ENCODE measurements at places on chromosomes 2 and 18.

GRCh38 chr2:14952400-14952963 lies 320.0 kb downstream of the LRATD1 start:
- DNase-seq: no peak

GRCh38 chr2:99238599-99238998 lies 16.9 kb downstream of the LYG2 start:
- no peak for DNase-seq

DNA sequence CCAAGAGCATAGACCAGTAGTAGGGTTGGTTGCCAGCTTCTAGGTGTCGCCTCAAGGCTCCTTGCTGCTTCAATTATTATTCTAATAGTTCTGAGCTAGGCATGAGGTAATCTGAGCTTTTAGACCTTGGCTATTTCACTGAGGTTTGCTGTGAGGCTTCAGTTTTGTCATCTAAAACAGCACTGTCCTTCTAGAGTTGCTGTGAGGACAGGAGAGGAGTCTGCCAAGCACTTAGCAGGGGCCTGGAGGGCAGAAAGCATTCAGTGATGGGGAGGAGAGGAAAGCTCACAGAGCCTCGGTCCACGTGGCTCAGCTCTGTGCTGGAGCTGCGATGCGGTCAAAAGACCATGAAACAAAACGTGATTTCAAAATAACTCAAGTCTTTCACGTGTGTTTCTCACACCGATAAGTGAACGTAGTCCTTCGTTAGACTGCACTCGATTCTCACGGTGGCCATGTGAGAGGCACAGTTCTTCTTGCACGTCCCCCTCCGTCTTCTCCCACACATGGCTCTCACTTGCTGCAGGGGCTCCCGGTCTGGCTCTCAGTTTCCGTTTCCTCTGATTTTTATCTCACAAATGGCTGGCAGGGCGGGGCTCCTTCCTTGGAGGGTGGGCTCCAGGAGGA lies 113.7 kb downstream of the B3GNT2 start:
- DNase-seq: no peak

- DNase-seq: no peak
These were observed 135.8 kb downstream of the TCF4 start for GRCh38 chr18:55452123-55452611.

GRCh38 chr2:197950724-197951123 lies 146.3 kb downstream of the PLCL1 start:
- DNase-seq: no peak

DNA sequence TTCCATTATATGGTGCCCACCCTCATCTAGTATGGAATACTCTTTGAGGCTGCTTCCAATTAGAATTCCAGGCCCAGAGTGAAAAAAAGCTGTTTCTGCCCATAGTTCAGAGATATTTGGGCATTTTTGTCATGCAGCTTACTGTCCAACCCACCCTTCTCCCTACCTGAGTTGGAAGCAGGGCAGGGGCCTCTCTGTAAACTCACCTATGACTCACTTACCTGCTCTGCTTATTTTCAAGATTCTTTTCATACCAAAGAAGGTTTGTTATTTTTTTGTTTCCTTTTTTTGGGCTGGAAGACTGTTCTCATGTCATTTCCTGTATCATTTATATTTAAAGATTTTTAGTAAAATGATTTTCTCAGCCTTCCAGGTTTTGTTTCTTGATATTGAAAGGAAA lies 38.4 kb upstream of the PPP1R1C start:
- DNase-seq: no peak

DNA sequence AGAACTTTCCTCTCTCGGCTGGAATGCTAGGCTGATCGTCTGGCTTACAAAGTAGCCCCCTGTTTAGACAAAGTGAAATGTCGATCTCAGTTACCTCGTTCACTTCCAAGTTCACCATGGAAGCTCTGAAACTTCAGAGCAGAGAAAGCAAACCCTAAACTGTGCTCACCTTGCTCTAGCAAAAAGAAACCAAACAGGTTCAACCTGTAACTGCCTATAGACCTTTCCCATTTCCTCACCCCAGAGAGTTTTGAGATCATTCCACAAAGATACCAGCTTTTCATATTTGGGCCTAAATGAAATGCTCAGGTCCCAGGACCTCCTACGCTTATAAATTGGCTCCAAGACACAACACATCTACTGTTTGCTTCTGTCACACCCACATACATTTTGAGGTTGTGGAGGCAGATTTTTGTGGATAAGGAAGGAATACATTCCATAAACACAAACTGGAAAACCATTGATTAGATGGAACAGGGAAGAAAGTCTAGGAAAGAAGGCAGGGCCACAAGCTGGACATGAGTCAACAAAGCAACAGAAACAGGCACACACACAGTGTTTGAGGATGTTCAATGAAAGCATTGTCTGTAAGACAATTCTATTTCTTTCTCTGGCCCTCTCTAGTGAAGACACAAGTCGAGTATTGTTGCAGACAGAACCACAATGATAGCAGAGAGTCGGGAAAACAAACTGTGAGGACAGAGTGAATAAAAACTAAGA lies 52.8 kb upstream of the TGIF1 start:
- peak; percentile 16 for DNase-seq

GRCh38 chr2:72827966-72828646 lies 2.3 kb upstream of the EXOC6B start:
- DNase-seq: no peak

DNA sequence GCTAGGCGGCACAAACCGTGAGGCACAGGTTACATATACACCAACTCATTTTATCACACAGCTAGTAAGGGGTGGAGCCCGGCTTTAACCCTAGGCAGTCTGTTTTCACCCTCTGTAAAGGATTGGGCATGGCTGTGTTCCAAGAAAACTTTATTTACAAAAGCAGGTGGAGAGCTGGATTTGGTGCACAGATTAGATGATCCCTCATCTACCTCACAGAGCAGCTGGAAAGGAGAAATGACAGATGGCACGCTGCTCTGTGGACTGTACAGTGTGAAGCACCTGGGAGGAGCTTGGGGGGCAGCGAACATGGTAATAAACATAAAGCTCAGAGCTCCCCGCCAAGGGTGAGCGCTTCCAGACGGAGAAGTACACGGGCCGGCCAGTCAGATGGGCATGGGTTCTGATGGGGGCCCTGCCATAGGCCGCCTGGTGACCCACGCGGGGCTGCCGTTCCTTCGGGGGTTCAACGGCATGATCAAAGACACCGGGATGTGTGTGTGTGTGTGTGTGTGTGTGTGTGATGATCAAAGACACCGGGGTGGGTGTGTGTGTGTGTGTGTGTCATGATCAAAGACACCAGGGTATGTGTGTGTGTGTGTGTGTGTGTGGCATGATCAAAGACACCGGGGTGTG lies 862 bp upstream of the TMEM177 start:
- no peak for DNase-seq

DNA sequence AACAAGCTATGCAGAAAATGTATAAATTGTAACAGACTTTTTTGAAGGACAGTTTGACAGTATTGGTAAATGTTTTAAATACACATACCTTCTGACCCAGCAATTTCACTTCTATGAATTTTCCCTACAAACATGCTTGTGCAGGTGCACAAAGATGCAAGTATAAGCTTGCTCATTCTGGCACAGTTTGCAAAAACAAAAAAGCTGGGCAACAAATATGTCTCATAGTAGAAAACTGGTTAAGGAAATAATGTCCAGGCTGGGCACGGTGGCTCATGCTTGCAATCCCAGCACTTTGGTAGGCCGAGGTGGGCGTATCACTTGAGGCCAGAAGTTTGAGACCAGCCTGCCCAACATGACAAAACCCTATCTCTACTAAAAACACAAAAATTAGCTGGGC lies 96.9 kb upstream of the NEDD4L start:
- DNase-seq: no peak

- DNase-seq: no peak
These were observed 114.8 kb upstream of the SLC38A11 start for GRCh38 chr2:165070076-165070475.

- DNase-seq: no peak
These were observed 92.0 kb downstream of the HDAC4 start for GRCh38 chr2:239308661-239309397.

DNA sequence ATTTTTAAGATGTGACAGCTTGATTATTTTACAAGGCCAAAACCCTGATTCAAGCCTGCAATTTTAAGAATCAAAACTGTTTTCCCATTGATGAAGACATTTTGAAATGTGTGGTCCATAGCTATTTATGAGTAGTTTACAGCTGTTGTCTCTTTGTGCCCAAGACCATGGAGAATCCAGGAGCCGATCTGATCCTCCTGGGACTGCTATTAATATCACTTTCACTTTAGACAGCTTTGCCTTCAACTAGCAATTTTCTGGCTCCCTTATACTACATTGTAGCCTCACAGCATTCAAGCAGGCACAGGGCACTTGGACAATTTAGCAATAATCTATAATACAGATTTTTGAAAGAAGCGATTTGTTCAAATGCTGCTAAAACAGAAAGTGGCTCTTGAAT lies 172.9 kb downstream of the SLC8A1 start:
- no peak for DNase-seq

GRCh38 chr18:75037689-75037955 lies 171.3 kb downstream of the PTGR3 start:
- no peak for DNase-seq

DNA sequence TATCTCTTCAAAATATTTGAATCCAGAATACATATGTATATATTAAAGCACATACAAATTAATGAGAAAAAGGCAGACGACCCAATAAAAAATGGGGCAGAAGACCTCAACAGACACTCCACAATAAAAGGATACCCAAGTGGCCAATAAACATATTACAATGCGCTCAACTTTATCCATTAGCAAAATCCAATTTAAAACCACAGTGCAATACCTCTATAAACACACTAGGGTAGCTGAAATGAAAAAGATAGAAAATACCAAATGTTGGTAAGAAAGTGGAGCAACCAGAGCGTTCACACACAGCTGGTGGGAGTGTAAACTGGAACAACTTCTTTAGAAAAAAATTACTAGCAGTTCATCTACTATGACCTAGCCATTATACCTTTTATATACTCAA lies 75.3 kb downstream of the CCDC148 start:
- no peak for DNase-seq

- DNase-seq: no peak
These were observed 134.5 kb upstream of the TNP1 start for GRCh38 chr2:216994353-216994854.

GRCh38 chr2:192773044-192773443 lies 578.3 kb upstream of the TMEFF2 start:
- DNase-seq: no peak

GRCh38 chr2:37665604-37666362 lies 5.7 kb downstream of the CDC42EP3 start:
- DNase-seq: no peak

GRCh38 chr2:177710889-177711288 lies 318.3 kb downstream of the AGPS start:
- no peak for DNase-seq

- DNase-seq: no peak
These were observed 36.6 kb upstream of the DYNC2LI1 start for GRCh38 chr2:43737097-43737854.

GRCh38 chr2:235194351-235194750 lies 242.5 kb downstream of the SH3BP4 start:
- DNase-seq: no peak

- no peak for DNase-seq
These were observed 2.5 kb downstream of the SP100 start for GRCh38 chr2:230418341-230419016.

DNA sequence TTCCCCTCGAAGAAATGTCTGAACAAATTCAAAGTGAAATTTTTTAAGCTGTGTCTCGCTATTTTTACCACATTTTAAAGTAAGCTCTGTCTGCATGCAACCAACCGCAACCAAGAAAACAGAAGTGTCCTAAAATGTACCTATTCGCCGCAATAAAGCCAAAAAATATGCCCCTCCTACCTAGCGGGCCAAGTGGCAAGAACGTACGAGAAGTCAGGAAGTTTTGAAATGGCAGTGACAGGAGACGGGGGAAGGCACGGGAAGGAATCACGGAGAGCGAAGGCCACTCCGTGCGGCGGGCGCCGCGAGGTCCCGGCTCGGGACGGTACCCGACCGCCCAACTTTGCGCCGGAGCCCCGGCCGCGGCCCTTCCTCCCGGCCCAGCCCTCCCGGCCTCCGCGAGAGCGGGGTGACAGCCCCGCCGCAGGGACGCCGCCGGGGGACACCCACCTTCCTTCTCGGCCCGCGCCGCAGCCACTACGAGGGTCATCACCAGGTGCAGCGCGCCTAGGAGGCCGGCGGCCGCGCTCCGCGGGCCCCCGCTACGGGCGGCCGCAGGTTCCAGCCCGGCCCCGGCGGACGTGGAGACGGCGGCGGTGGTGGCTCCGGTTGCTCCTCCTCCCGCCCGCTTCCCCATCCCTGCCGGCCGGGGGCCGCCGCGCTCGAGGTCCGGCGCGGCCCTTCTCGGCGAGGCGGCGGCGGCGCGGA lies 568 bp downstream of the TMEM131 start:
- DNase-seq: peak; percentile 30

DNA sequence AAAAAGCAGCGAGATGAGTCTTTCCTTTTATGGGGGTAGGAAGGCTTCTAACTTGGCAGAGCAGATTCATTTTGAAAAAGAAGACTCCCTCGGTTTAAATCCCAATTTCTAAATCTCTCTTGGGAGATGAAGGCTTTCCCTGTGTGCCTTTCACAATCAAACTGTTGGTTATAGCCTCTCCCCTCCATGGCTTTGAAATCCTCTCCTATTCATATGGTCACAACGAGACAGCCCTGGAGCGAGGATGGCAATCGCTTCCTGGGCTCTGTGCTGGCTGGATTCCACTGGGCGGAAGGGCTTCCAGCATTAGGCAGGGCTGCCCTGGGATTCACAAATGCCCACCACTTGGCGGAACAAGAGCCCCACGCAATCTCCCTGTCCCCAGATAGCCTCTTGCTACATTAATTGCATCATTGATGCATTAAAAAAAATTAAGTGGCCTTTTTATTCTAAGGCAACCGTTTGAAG lies 1.6 kb downstream of the CAVIN2 start:
- no peak for DNase-seq

DNA sequence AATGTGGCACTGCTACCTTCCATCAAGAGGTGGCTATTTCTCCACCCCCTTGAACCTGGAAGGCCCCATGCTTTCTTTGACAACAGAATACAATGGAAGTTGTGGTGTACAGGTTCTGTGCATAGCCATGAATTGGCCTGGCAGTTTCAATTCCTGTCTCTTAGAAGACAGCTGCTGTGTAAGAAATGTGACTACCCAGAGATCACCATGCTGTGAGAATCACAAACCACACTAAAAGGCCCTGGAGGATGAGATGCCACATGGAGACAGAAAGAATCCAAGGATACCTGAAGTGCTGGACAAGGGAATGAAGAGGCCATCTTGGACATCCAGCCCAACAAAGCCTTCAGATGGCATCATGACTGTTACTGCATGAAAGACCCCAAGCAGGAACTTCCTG lies 47.7 kb upstream of the EHBP1 start:
- DNase-seq: no peak

DNA sequence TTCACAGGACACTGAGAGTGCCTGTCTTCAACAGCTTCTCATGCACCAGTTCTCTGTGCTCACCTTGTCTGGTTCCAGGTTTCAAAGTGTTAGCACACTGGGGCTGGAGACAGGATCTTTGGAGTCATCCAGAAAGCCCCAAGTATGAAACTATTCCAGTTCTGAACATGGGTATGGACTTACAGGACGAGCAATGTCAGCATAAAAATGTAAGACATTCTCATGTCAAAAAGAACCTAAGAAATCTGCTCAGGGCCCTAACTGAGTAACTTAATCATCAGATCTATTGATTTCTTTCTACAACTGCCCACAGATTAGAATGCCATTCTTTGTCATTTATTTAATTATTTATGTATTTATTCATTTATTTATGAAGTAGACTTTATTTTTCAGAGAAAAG lies 184.5 kb downstream of the AGPS start:
- no peak for DNase-seq

Data from renal cortex interstitium (tissue), 15 donors.